GM23248 (cell line): ENCODE measurements at places on chromosomes 3 and 15. TPM values are rescaled to one million over a fixed set of nuclear protein-coding genes. Genes with fewer than 3 reads are reported as not detected.
A peak's percentile ranks its signal among the peaks of the same experiment; 100 is the strongest.

- no peak for DNase-seq
- H3K4me1 ChIP-seq = no peaks in the 10 kb centered on the region
- no peaks in the 10 kb centered on the region for H3K36me3 ChIP-seq
- no peak overlapping the region for H3K4me3 ChIP-seq
- no peak overlapping the region for H3K27ac ChIP-seq
Measured at GRCh38 chr3:53554559-53555067, 60.2 kb downstream of the CACNA1D start.

DNA sequence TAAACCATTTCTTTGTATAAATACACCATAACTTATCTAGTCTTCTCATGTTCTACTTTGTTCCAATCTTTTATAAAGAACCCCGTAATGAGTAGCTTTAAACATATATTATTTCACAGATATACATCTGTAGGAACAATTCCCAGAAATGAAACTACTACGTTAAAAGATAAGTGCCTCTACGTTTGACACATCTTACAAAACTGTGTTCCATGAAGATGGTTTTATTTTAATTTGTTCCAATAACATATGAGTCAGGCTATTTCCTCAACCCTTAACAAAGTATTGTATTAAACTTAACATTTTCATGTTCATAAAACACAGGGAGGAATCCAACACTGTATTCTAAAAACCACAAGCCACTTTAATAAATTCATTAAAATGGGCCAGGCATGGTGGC lies 52.9 kb downstream of the TRPM7 start:
- H3K4me1 ChIP-seq = no peaks in the 10 kb centered on the region
- H3K27me3 ChIP-seq = no peaks in the 10 kb centered on the region
- no peak for DNase-seq
- no peak overlapping the region for H3K4me3 ChIP-seq
- H3K36me3 ChIP-seq = peaks cover 65% of the 10 kb centered on the region

DNA sequence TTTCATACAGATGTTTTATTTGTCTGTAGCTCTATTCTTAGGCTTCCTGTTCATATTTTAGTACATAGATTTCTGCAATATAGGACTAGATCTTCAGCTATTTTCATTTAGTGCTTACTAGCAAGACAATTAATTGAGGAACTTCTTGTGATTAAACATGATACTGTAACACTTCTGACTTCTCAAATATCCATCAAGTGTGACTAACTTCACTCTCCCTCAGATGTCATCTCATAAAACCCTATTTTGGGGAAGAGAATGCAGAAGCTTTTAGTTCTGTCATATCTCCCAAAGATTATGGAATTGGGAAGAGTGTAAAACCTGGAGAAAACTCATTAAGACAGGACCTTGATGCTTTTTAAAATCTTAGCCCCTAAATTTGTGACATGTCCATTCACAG lies 28.6 kb upstream of the GOLIM4 start:
- no peaks in the 10 kb centered on the region for H3K27me3 ChIP-seq
- no peak for DNase-seq
- H3K27ac ChIP-seq = no peak overlapping the region
- H3K36me3 ChIP-seq = no peaks in the 10 kb centered on the region

GRCh38 chr15:80432345-80432702 lies 28.1 kb downstream of the ARNT2 start:
- DNase-seq = no peak
- no peak overlapping the region for H3K4me3 ChIP-seq
- no peak overlapping the region for H3K27ac ChIP-seq

Gene MEX3B
- 11.4 and 13.3 TPM in 2 replicates for total RNA-seq

GRCh38 chr15:68739390-68740080 lies 81.2 kb downstream of the ANP32A start:
- H3K27ac ChIP-seq = no peak overlapping the region
- H3K27me3 ChIP-seq = no peaks in the 10 kb centered on the region
- peak; percentile 19 for DNase-seq

Gene ARNT2
- 23.5 and 31.5 TPM in 2 replicates for total RNA-seq

Gene MESP1
- not detected in 2 replicates for total RNA-seq

GRCh38 chr15:72229076-72229946 lies 1.7 kb downstream of the PKM start:
- H3K36me3 ChIP-seq = peaks cover 12% of the 10 kb centered on the region
- H3K27me3 ChIP-seq = no peaks in the 10 kb centered on the region
- H3K4me3 ChIP-seq = peak overlapping the region; percentile 84

GRCh38 chr15:77387365-77388105 lies 32.4 kb downstream of the PEAK1 start:
- no peaks in the 10 kb centered on the region for H3K36me3 ChIP-seq
- peaks cover 40% of the 10 kb centered on the region for H3K4me1 ChIP-seq
- DNase-seq = peak; percentile 30
- no peaks in the 10 kb centered on the region for H3K27me3 ChIP-seq
- no peak overlapping the region for H3K27ac ChIP-seq

GRCh38 chr3:139456386-139456785 lies 19.9 kb downstream of the RBP2 start:
- H3K27me3 ChIP-seq = no peaks in the 10 kb centered on the region
- H3K4me1 ChIP-seq = no peaks in the 10 kb centered on the region
- H3K4me3 ChIP-seq = no peak overlapping the region
- H3K27ac ChIP-seq = no peak overlapping the region
- no peaks in the 10 kb centered on the region for H3K36me3 ChIP-seq
- DNase-seq = no peak

Gene MRPL46
- total RNA-seq = 14.6 and 20.5 TPM in 2 replicates

GRCh38 chr3:183895296-183895695 lies 10.6 kb upstream of the PARL start:
- no peaks in the 10 kb centered on the region for H3K4me1 ChIP-seq
- no peak overlapping the region for H3K27ac ChIP-seq
- DNase-seq = peak; percentile 74
- H3K4me3 ChIP-seq = no peak overlapping the region
- no peaks in the 10 kb centered on the region for H3K36me3 ChIP-seq
- H3K27me3 ChIP-seq = no peaks in the 10 kb centered on the region
